Activated T-helper 1 cell treated with anti-CD3 and anti-CD28 coated beads, Interleukin-2, amount 50 U/mL, for 16 hours (primary cell): ENCODE measurements at places on chromosomes 4 and X.

- DNase-seq, result no peak
Measured at GRCh38 chr4:78079726-78080430, 22.8 kb downstream of the FRAS1 start.

DNA sequence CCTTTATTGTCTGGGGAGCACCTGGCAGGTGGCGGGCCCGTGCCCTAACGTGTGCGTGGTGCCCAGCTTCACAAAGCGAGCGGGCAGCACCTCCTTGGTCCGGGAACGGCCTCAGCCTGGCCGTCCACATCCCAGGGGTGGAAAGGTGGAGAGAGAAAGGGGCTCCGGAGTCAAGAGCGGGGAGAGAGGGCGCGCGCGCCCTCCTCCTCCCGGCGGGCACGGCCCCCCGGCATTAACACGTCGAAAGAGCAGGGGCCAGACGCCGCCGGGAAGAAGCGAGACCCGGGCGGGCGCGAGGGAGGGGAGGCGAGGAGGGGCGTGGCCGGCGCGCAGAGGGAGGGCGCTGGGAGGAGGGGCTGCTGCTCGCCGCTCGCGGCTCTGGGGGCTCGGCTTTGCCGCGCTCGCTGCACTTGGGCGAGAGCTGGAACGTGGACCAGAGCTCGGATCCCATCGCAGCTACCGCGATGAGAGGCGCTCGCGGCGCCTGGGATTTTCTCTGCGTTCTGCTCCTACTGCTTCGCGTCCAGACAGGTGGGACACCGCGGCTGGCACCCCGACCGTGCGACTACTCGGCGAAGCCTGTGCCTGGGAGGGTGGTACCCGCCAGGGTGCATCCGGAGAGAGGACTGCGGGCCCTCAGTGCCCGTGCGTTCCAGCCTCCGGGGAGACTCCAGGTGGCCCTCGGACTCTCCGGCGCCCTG lies at the start of gene KIT:
Gene KIT, plus strand, starts transcription at position 407 of the 701 bp plus-strand sequence. Its CDS starts 58 bp downstream, at position 465.
- DNase-seq, result no peak

DNA sequence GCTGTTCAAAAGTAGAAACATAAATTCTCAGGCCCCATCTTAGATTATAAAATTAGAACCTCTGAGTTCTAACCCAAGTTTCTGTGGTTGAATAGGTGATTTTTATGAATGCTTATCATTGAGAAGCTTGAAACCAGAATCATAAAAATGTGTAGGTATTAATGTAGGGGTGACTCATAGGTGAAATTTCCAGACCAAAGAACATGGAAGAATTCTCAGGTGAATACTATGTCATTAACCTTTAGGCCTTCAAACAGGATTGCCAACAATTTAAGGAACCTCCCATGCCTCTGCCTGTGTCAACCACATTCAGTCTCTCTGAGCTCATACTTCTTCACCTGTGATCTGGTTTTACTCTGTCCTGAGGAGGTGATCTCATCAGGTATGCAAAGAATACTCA lies 177.8 kb downstream of the NPFFR2 start:
- DNase-seq, result no peak

- DNase-seq, result no peak
Measured at GRCh38 chrX:110691446-110691845, 104.2 kb downstream of the CHRDL1 start.

GRCh38 chr4:186948361-186949242 lies 224.9 kb upstream of the FAT1 start:
- DNase-seq, result no peak

GRCh38 chr4:78634011-78634664 lies 82.6 kb downstream of the ANXA3 start:
- DNase-seq, result no peak

DNA sequence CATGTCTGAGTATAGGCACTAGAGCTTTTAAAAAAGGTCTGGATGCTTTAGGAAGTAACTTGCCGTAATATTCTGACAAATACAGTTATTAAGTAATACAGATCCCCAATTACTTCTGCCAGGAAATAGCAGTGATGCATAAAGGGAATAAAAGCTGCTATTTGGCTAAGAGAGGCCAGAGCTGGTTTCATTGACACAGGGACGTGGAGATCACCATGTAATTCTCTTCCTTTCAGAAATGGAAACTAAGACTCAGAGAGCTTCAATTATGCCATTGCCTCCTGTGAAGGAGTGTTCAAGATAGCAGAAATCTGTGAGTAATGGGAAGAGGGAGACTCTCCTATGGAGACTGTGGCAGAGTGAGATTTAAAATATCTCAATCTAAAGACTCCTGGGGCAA lies 238.1 kb downstream of the SLITRK2 start:
- DNase-seq, result no peak

DNA sequence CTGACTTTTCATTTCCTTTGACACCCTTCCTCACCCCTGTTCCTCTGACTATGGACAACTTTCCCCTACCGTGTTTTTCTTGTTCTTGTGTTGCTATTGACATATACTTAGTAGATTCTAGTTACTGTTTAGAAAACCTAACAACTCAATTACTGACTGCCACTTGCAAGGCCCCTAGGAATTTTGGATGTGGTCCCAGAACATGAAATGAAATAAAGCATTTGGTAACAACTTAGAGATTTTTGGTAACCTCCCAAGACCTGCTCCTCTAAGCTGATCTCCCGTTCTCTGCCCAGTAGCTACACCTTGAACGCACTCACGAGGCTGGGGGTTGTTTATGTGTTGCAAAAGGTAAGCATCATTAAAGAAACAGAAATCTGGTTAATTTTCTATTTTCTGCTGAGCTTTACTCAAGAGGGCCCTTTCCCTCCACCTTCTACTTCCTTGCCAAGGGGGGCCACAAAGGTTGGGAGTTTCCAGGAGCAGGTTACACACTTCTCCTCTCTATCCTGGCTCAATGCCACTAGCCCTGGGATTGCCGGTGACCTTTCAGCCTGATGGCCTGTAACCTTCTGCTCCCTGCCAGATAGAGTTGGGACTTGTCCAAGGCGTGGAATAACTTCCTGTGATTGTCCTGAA lies 20.5 kb downstream of the GAB3 start:
- no peak for DNase-seq

- DNase-seq, result no peak
Measured at GRCh38 chrX:26918631-26919030, 544.5 kb downstream of the PPP4R3C start.

DNA sequence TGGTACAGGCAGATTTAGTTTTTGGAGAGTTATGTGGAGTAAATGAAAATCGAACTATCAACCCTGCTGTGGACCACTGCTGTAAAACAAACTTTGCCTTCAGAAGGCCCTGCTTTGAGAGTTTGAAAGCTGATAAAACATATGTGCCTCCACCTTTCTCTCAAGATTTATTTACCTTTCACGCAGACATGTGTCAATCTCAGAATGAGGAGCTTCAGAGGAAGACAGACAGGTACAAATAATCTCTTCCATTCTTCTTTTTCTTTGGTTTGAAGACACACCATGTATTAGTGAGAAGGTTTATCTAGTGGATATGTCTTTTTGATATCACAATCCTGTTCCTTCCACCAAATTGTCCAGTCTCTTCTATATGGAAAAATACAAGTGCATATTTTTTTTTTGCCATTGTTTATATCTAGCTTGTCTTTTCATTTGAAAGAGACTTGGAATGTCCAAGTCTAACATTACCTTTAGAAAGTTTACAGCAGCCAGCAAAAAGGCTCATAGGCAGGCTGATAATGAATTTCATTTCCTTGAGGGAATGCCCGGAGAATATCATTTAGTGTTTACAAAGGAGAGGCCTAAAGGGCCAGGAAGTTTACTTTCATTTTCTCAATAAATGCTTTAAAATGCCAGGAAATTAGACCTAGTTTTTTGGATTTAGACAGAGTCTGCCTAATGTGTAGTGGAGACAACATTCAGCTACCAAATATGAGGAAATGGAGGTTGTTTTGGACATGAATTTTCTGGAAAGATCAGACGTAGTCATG lies 18.6 kb downstream of the AFM start:
- no peak for DNase-seq

GRCh38 chr4:6461301-6462165 lies 10.9 kb downstream of the PPP2R2C start:
- DNase-seq, result no peak

DNA sequence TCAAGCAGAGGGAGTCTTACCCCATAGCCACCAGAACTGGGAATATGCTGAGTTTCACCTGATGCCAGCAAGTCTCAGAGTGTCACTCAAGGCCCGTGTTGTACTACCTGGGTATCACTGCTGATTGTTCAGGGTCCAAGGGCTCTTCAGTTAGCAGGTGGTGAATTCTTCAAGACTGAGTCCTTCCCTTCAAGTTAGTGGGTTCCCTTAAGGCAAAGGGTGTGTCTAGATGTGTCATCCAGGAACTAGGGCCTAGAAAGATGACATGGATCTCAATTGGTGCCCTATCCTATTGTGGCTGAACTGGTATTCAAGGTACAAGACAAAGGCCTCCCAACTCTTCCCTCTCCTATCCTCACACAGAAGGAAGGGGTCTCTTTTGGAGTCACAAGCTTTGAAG lies 159.9 kb upstream of the DIPK2B start:
- no peak for DNase-seq

- no peak for DNase-seq
Measured at GRCh38 chr4:2647403-2648158, 108.6 kb downstream of the TNIP2 start.

- no peak for DNase-seq
Measured at GRCh38 chr4:79198951-79199587, 126.8 kb downstream of the NAA11 start.

DNA sequence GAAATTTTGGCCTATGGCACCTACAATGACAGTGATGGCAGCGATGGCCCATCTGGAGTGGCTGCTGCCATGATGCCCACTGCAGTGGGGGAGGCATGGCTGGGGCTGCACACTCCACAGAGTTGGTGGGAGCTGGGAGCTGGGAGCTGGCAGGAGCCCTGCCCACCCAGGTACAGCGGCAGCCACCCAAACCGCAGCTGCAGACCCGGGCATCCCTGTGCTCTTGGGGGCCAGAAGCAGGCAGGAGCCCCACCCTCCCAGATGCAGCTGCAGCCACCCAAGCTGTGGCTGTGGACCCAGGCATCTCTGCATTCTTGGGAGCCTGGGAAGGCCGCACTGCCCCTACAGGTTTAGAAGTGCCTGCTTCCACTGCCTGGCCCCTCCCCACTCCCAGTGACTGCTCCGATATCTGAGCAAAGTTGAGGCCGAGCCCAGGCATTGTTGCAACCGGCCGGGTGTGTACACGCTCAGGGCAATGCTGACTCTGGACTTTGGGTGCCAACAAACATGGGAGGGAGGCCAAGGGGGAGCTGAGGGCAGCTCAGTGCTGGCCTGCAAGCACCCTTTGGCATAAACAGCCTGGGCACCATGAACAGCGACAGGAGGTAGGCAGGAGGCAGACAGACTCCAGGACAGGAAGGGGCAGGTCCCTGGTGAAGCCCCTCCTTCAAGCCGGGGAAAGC lies 82.8 kb downstream of the PPP4R3C start:
- no peak for DNase-seq

DNA sequence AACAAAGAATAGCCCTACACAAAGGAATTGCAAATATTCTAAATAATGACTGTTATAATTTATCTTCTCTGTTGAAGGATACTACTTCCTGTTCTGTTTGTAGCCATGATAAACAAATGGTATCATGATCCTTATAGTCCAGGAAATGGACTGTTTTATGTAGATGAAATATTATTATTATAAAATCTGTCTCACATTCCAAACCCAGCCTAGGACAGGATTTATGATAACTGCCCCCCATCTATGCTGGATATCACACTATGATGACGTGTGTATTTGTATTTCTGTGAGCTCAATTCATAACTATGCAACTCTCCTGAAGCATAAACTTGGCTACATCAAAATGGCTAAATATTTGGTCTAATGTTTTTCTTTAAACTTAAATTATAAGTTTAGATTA lies 21.3 kb downstream of the DMD start:
- DNase-seq, result no peak

DNA sequence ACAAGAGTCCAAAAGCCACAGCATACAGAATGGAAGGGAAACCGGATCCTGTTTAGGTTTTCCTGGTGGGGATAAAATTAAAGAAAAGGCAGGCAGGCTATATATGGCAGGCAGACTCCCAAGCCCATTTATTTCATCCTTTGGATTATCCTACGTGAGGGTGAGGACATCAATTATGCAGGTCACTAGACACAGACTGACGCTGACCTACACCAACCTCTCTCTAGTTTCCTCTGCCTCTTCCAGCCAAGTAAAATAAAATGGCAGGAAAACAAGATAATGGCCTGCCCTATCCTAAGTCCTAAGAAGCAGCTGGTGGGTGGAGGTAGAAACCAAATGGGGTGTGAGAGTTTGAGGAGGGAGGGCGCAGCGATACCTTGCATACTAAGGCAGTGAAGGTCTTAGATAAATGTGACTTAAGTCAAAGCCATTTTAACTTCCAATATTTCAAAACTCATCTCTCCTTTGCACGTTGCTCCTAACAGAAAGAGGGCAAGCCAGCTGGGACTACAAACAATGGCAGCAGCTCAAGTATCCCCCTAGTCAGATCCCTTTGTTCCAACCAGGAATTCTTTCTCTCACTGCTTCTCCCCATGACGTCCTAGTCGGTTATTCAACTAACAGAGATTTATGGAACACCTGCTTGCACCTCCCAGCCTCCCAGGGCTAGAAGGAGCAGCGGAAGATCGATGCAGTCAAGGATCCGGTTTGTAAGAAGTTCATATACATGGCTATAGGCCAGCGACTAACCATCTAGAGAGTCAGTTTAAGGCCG lies 72.8 kb downstream of the IRF2 start:
- no peak for DNase-seq

- DNase-seq, result no peak
Measured at GRCh38 chr4:95444812-95445211, 104.0 kb downstream of the UNC5C start.

GRCh38 chrX:71953391-71953790 lies 42.7 kb downstream of the NHSL2 start:
- no peak for DNase-seq

- no peak for DNase-seq
Measured at GRCh38 chrX:83847339-83847738, 13.6 kb upstream of the CYLC1 start.

- no peak for DNase-seq
Measured at GRCh38 chr4:6380746-6381410, 91.5 kb downstream of the PPP2R2C start.

DNA sequence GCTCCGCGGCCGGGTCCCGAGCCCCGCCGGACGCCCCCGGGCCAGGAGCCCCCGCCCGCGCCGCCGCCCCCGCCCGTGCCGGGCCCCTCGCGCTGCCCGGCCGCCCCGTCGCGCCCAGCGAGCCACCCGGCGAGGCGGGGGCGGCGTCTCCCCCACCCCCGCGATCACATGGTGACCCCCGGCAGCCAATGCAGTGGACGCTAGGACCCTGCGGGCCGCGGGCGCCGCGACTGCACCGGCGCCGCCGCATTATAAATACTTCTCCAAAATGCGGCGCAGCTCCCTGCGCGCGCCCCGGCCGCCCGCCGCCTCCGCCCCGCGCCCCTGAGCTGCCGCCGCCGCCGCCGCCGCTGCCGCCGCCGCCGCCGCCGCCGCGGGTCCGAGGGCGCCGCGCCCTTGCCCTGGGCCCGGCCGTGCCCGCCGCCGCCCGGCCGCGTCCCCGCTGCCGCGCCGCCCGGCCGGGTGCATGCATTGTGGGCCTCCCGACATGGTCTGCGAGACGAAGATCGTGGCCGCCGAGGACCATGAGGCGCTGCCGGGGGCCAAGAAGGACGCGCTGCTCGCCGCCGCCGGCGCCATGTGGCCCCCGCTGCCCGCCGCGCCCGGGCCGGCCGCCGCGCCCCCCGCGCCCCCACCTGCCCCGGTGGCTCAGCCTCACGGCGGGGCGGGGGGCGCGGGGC lies at the start of gene NAT8L:
Gene NAT8L, plus strand, starts transcription at position 282 of the 680 bp plus-strand sequence. Its CDS starts 185 bp downstream, at position 467.
- DNase-seq, result no peak

GRCh38 chr4:101850698-101851097 lies 60.2 kb downstream of the BANK1 start:
- no peak for DNase-seq
